ENCODE measurements at places on chromosomes 11 and 22. TPM values are rescaled to one million over a fixed set of nuclear protein-coding genes. Genes with fewer than 3 reads are reported as not detected.

F2 gene
- not detected for total RNA-seq

DNA sequence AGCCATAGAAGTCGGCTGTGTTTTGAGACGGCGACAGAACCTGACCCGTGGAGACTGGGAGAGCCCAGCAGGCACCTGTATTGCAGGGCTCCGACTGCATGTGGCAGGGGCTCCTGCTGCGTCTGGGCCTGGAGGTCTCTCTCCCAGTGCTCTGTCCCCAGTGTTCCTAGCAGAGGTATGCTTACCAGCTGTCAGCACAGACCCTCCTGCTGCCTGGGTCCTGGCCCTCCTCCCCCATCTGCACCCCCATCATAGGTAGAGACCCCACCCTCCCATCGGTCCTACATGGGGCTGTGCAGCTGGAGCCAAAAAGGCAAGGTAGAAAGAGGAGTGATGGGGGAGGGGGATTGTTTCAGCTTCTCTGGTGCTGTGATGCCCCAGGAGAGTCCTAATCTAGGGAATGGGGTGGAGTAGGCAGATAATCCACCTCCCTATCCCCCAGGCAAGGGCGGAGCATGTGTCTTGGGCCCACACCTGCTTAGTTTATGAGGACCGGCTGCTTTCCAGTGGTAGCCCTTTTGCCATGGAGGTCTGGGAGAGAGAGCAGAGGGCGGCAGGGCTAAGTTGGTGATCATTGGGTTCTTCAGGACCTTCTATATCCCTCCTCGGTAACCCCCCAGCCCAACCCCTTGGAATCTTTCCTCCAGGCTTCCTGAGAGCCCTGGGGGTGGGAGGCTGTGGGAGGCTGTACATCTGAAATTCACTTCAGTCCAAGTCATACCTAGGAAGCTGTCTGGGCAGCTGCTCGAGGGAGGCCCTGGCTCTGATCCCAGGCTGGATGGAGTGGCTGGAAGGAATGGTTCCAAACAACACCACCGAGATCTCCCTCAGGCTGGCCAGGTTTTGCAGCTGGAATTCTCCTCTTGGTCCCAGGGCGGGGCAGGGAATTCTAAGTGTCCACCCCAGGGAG lies 5.3 kb downstream of the SLC7A4 start:
- DNase-seq, result no peak

- DNase-seq, result no peak
Observed at GRCh38 chr11:123695231-123695630, 40.8 kb upstream of the SCN3B start.

DNA sequence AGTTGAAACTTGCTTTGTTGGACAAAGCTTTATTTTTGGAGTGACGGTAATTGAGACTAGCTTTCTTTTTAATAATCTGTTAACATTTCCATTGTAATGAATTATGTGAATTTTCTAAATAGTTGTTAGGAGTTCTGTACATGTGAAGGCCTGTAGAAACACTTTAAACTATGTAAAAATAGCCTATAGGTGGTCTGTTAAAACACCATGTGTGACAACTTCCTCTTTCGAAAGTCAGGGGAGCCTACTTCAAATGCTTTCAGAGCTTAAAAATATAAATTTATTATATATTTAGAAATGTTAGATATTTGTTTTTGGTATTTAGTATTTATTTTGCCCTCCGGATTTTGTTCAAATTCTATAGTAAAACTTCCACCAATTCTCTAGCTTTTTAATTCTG lies 28.7 kb downstream of the DDIAS start:
- DNase-seq, result no peak

All from posterior vena cava (tissue), 2 donors.